GM12864 (cell line): ENCODE measurements at places on chromosomes 11 and 22.

- no peak for DNase-seq
Measured at GRCh38 chr11:60959431-60959830, 7.5 kb upstream of the SLC15A3 start.

GRCh38 chr11:62370743-62371440 is 33.6 kb downstream of the ASRGL1 start:
- no peak for DNase-seq

DNA sequence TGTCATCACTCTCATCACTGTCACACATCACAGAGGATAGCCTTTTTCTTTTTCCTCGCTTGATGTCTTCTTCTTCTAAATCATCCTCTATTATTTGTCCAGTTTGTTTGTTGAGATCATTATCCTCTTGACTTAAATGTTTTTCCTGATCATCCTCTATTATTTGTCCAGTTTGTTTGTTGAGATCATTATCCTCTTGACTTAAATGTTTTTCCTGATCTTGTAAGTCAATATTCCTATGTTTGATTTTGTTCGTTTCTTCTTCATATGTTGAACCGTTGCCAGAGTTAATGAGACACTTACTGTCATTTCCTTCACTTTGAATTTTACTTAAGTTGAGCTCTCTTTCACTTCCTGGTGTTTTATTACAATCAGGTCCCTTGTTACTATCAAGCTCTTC is 5.6 kb downstream of the CCDC82 start:
- DNase-seq: no peak

DNA sequence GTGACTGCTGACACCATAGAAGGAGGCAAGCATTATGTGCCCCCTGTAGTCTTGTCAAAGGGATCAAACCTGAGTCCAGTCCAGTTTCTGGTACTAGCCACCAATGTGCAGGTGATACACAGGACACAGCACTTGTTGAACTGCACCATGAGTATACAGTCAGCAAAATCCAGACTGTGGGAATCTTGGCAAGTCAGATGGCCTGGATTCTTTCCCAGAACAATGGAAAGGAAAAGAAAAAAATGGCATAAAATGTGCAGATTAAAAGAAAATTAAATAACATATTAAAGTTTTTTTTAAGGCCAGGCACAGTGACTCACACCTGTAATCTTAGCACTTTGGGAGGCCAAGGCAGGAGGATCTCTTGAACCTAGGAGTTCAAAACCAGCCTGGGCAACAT is 16.8 kb downstream of the CRY2 start:
- DNase-seq: no peak

GRCh38 chr11:707817-708420 is 1.9 kb downstream of the EPS8L2 start:
- no peak for DNase-seq

DNA sequence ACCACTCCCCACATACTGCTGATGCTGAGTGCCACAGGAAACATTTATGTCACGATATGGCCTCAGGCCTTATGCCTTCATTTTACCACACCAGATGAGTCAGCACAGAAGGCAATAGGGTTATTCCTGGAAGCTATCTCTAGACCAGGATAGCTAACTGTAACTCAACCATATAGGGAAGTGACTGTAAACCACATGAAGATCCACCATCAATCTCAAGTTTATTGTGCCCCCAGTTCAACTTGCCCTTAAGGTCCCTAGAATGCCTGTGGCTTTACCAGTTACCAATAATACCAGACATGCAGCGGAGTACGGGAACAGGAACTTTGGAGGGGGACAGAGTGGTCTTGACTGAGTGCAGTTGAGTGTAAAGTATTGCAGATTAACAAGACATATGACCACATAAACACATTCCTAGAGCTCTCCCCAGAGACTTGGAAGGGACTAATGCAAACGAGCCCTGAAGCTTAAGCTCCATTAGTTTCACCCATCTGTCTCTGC is 180.9 kb downstream of the KIF18A start:
- no peak for DNase-seq

DNA sequence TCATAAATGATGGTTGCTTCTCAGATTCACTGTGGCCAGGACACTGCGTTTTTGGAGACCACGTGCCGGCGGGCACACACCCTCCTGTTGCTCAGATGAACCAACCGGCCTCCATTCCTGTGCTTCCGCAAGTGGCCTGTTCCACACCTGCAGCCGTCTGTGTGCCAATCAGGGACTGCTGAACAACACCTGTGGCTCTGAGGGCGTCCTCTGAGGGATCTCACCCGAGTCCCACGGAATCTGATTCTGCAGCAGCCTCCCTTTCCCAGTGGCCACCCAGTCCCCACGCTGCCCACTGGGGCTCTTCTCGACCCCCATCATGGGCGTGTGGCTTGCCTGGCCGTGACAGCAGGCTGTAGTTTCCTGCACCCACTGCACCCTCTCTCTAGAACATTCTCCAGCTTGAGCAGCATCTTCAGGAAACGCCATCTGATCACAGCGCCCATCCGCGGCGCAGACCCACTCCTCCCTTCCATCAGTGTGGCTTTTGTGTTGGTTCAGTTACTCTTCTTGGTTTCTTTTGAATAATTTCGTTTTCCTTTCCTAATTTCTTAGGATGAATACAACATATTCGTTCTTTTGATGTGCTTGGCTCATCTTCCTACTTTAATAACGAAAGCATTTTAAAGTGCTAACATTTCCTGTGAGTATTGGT is 100.3 kb upstream of the SLC22A12 start:
- no peak for DNase-seq

GRCh38 chr11:120212926-120213325 is 2.1 kb downstream of the OAF start:
- DNase-seq: no peak

DNA sequence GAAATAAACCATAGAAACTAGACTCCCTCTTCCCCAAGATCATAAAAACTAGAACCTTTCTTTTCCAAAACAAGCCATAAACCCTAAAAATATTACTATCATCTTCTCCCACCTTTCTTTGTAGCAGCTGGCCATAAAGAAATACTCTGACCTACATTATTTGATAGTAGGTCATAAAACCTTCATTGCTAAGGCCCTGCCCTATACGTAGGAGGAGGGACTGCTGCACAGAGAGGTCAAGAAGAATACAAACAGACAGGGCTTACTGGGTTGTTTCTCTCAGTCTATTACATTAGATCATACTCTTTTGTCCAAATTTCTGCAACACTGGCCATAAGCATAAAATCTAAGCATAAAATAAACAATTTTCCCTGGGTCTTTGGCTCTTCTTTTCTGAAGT is 101.5 kb downstream of the TYR start:
- DNase-seq: no peak

DNA sequence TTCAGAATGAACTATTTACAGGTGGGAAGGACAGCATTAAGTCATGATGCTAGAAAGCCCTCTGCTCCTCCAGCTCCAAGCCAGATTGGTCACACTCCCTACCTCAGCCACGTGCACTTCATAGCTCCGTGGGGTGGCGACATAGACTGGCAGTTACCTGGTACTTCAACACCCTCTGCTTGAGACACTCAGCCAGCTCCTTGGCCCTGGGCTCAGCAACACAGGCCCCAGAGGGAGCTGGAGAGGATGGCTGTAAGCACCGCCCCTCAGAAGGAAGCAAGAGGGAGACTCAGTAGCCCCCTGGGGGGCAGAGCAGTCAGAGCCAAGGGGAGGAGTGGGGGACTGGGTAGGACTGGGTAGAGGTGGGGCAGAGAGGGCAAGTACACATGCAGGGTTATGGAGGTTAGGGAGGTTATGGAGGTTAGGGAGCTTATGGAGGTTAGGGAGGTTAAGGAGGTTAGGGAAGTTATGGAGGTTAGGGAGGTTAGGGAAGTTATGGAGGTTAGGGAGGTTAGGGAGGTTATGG is 102.1 kb upstream of the BID start:
- DNase-seq: no peak

DNA sequence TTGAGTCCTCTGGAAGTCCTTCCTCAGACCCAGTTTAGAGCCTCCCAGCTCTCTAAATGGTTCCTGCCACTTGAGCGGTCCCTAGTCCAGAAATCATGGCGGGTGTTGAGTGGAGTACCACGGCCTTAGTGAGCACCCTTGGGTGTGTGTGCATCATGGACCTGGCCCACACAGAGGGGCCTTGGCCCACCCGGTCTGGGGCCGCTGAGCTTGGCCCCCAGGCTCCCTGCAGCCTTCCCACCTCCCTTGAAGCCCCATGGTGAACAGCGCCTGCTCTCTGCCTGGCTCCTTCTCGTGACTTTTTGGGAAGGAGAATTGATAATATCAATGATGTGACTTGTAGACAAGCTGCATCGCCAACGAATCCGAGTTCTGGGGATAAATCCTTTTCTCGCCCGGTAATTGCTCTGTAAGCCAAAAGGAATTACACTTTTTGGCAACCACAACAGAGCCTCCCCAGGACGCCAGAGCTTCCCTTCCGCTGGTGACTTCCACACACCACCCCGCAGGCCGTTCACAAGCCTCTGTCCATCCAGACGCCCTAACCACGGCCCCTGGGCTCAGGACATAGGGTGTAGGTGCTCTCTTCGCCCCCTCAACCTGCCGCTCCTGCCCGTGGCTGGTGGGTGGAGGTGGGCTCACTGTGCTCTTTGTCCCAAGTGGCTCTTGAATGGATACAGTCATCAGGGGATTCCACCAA is 93.8 kb downstream of the NECTIN1 start:
- DNase-seq: no peak

- no peak for DNase-seq
Measured at GRCh38 chr11:83349296-83349695, 63.1 kb upstream of the CCDC90B start.

DNA sequence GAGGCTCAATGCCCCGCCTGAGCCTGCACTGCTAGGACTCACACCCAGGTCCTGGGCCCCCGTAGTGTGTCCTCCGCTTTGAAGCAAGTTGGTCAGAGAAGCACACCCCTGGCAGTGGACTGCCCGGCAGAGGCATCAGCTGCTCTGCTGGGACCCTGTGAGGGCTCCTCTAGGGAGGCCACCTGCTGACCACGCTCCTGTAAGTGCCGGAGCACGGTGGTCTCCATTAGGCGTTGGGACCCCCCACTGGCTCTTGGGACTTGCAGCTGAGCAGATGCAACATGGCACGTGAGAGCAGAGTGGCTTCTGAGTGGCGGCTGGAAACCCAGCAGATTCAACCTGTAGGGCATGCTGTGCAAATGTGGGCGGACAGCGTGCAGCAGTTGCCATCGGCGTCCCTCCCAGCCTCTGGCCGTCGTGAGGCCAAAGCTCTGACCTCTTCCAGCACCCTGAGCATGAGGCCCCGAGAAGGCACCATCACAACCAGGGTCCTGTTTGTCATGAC is 16.9 kb downstream of the MRGPRG start:
- no peak for DNase-seq

GRCh38 chr22:50318356-50318697 is 8.5 kb downstream of the DENND6B start:
- DNase-seq: no peak

GRCh38 chr11:82792822-82793569 is 59.3 kb upstream of the FAM181B start:
- DNase-seq: no peak

GRCh38 chr11:47329987-47330931 is 22.2 kb downstream of the MYBPC3 start:
- DNase-seq: no peak

GRCh38 chr11:117177534-117178209 is 871 bp upstream of the SIDT2 start:
- no peak for DNase-seq

- DNase-seq: no peak
Measured at GRCh38 chr11:130115218-130115617, 44.4 kb upstream of the ST14 start.

DNA sequence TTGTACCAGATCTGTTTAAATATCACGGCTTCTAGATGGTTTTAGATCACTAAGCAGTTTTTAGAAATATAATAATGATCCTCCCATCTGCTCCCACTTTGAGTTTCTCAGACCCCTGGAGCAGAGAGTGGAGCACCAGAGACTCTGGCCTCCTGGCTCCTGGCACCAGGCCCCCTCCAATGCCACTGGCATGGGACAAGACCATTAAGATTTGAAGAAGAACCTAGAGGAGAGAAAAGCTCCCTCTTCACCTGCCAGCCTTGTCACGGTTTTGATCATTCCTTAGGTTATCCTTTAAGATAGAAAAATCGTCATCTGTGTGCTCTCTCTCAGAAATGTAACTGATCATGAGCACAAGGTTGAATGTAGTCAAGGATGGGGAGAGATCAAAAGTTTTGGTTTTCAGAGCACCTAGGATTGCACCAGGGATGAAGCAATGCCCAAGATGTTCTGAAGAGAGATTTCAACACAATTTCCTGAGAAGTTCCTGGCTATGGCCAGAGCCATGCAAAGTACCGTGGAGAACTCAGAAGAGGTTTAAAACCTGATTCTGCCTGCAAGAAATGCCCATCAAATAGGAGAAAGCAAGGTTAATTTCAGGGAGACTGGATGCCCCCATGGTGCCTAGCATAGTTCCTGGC is 22.2 kb downstream of the IL10RA start:
- DNase-seq: no peak

DNA sequence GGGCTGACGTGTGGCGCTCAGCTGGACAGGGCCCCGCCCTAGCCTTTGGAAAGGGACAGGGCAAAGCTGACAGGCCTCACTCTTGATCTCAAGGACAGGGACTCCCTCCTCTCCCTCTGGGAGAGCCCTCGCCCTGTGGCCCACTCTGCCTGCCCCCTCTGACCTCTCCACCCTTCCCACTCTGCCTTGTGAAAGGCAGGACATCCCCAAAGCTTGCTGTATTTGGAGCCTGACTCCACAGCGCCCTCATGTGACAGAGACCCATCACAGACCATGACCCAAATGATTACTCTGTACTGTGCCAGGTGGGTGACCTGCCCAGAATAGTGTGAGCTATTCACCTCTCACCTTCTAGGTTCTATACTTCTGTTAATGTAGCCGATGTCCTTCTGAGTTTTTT is 18.8 kb downstream of the P2RY2 start:
- DNase-seq: no peak

DNA sequence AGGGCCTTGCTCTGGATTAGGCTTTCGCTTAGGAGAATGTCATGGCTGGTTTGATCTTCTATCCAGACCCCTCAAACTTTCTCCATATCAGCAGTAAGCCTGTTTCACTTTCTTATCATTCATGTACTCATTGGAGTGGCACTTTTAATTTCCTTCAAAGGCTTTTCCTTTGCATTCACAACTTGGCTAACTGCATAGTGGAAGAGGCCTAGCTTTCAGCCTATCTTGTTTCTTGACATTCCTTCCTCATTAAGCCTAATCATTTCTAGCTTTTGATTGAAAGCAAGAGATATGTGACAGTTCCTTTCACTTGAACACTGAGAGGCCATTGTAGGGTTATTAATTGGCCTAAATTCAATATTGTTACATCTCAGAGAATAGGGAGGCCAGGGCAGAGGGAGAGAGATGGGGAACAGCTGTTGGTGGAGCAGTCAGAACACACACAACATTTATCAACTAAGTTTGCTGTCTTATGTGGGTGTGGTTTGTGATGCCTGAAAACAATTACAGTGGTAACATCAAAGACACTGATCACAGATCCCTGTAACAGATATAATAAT is 37.7 kb upstream of the APOBEC3A start:
- no peak for DNase-seq

- no peak for DNase-seq
Measured at GRCh38 chr11:47044119-47044518, 107.6 kb downstream of the CSTPP1 start.

GRCh38 chr11:73307323-73308002 is 613 bp upstream of the ARHGEF17 start:
- DNase-seq: peak; percentile 72
